ENCODE measurements at places on chromosomes 3 and 15.

DNA sequence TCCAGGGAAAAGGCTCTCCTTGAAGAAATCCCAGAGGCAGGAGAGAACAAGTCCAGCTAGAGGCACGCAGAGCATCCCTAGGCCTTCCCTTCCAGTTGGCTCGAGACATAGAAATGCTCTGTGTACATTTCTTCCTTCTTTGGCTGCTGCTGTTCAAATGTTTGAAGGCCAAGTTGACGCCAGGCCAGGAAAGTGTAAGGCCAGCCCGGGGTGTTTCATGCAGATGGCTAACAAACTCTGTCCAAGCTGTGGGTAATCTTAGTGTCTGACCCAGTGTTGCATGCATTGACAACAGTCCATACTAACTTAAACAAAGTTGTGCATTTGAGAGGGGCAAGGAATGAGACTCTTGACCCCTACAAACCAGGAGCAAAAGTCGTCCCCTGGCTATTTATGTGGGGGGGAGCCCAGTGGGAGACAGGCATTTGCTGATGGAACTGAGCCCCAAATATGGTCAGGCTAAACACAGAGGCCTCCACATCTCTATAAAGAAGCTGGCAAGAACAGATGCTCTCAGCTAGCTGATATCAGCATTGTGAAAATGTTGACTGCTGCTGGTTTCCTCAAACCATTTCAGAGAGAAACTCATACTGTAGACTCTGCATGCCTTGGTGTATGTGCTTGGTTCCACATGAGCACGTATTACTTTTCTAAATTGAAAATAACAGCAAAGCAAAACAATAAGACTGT lies 139.5 kb downstream of the ADAMTS9 start:
- peak; percentile 36 for DNase-seq

- no peak for DNase-seq
Observed at GRCh38 chr3:14273901-14274611, 95.4 kb downstream of the LSM3 start.

DNA sequence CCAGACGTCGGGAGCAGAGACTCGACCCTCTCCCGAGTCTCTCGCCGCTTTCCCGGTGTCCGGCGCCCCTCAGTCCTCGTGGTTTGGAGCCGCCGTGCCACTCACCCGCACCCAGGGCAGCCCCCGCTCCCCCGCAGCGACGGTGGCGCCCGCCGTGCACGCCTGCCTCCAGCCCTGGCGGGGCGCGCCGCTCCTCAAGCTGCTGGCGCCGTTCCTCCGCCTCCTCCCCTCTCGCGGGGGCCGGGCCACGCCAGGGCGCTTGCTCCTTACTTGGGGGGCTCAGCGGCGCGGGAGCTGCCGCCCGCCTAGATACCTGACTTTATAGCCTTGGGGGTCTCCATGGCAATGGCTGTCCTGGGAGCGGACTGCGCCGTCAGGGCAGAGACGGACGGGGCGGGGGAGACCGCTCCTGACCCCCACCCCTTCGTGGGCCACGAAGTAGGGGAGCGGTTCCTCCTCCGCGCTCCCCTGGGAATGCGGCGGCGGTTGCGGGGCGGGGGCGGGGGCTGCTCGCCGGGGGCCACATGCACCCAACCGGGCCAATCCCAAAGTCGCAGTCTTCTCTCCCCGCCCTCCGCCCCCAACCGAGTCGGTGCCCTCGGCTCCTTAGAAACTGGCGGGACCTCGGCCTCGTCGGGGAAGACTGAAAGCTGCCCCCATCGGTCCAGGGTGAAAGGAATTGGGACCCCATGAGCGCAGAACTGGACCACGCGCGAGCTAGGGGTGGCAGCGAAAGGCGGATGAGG lies at the start of gene ANKRD63:
ANKRD63 (minus strand) TSS at position 196 of the 746 bp plus-strand sequence. CDS start 478 bp downstream, outside the sequence.
- no peak for DNase-seq

DNA sequence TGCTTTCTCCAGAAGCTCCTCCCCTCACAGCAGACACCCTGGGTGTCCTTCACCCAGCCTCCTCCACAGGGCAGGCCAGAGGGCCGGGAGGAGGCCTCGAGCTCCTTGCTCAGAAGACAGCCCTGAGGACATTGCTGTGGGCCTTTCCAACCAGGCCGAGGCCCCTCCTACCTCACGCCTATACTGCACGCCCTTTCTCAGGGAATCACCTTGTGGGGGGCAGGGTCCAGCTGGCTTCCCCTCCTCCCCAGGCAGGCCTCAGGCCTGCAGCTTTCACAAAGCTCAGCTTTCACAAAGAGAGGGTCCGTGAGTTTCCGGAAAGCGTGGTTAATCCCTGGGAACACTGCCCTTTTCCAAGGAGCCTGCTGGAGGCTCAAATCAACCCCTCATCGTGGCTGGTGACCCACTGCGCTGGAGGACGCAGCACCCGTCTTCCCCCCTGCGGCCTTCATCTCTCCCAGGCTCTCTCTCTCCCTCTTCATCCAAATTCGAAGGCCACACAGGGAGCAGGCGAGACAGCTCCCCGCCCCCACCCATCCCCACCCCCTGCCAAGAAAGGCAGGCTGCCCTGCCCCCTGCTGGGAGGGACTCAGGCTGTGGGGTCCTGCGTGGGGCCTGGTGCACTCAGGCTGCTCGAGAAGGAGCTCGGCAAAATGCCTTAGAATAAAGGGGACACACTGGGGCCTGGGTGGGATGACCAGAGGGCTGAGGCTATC lies 79.4 kb downstream of the OCA2 start:
- no peak for DNase-seq

DNA sequence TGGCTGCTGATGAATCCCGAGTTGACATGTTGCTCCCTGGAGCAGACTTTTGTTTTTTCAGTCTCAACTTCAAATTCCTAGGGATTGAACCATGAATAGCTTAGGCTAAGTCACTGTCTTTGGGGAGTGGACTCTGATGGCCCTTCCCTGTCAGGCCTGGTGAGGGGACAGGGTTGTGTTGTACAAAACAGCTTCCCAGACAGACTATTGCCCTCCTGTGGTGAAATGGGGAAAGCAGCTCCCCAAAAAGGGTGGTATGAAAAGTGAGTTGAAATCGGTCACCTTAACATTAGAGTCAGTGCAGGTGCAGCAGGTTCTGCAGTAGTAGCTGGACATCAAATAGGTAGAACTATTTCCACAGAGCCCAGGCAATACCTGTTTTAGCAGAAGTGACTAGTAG lies 775.6 kb downstream of the ROBO2 start:
- no peak for DNase-seq

DNA sequence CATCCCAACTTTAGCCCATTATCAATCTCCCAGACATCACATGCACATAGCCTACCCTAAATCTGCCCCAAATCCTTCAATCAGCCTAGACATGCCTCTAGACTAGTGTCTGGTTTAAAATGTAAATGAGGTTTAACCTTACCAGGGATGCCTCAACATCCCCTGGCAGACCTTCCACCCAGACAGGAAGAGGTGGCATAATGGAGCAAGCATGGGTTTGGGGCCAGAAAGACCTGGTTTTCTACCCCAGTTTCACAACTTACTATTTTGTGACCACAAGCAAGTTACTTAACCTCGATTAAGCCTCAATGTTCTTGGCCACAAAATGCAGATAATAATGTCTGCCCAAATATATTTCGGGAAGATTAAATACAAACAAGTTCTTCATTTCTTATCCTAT lies 28.3 kb upstream of the THBS1 start:
- DNase-seq = no peak

DNA sequence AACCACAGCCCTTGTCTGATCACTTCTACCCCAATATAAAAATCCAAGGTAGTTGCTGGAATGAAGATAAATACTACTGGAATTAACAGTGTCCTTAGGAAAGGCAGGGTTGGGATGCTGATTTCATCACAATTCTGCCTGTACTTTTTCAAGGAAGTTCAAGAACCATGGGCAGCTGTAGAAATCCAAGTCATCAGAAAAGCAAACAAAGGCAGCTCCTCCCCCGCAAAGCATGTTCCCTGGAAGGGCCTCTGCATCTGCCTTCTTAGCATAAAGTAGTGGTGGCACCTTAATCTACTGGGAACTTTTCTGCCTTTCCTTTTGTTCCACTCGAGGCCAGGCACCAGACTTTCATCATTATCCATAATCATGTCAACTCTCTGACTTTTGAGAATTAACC lies 54.4 kb downstream of the ERC2 start:
- DNase-seq = no peak

DNA sequence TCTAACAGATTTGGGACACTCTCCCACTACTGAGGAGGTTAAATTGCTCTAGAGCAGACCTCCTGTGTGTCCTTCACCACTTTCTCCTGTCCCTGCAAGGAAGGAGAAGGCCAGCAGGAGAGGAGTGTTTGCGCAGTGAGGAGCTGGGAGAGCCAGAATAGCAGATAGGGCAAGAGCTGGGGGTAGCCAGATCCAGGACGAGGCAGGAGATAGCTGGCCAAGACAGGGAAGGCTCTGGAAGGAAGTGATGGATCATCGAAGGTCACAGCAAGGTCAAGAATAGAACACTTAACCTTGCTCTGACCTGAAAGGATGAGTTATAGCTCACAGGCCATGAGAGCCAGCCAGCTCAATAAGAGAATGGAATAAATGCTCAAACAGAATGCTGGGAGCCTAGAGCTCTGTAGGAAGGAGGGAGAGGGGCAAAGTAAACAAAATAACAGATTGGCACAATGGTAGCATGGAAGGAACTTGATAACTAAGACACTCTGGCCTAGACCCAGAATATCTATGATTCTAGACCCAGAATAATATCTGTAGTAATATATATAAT lies 37.5 kb upstream of the FSIP1 start:
- DNase-seq = no peak

DNA sequence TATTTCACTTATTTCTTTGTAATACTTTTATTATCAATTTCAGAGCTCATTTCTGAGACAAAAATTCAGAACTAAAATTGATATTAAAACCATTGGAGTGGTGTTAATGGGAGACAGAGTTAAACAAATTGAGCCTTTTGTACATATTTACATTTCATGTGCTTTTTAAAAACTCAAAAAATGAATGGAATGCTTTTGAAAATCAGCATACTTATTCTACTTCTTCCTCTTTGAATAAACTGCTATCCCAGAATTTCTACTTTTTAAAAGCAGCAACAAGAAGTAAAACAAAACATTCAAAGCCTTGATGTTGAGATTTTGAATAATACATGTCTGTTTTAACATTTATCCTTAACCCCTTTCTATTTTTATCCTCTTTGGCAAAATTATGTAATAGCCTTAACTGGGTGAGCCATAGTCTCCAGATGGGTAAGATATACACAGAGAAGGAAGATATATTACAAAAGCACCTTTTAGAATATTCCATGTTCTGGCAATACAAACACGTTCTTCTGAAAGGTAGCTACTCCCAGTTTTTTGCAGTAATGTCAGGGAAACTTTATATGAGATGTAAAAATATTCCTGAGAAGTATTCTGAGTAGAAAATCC lies 123.6 kb downstream of the MBNL1 start:
- no peak for DNase-seq

- DNase-seq = no peak
Observed at GRCh38 chr15:73517566-73517965, 74.6 kb downstream of the REC114 start.

- DNase-seq = peak; percentile 62
Observed at GRCh38 chr15:37059086-37059485, 41.3 kb downstream of the MEIS2 start.

- DNase-seq = peak; percentile 4
Observed at GRCh38 chr15:39591141-39591895, 10.4 kb downstream of the THBS1 start.

GRCh38 chr15:65970937-65971740 lies 101.8 kb downstream of the RAB11A start:
- no peak for DNase-seq

DNA sequence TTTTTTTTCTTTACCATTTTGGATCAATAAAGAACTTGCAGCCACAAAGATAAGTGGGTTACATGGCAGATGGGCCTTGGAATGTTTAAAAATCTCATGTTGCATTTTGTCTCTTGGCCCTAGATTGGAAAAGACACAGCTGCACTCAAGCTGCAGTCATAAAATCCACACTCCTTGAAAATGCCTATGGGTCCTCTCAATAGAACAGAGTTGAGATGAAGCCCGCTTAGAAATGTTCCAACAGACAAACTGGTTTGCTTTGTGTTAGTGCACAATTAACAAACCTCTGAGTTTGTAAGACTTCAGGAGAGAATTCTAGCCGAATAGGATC lies 401.2 kb upstream of the CDIN1 start:
- no peak for DNase-seq

DNA sequence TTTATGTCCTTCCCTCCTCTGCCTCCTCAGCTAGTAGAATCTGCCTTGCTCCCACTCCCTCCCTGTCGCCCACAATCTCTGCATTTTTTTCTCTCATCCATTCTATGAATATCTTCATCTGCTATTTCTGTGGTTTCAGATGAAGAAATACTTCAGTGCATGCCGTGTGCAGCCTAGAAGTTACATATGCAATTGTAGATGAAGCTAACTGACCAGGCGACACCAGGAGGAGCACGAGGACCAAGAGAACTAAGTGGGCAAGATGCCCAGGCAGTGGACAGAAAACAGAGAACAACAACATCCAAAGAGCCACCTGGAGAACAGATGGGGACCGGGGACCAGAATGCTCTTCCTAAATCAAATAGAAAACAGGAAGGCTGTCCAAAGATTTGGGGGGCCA lies 121.4 kb upstream of the ATP11B start:
- no peak for DNase-seq

- peak; percentile 5 for DNase-seq
Observed at GRCh38 chr3:158520433-158520832, 50.6 kb upstream of the MLF1 start.

- no peak for DNase-seq
Observed at GRCh38 chr3:192881159-192881786, 36.4 kb downstream of the MB21D2 start.

DNA sequence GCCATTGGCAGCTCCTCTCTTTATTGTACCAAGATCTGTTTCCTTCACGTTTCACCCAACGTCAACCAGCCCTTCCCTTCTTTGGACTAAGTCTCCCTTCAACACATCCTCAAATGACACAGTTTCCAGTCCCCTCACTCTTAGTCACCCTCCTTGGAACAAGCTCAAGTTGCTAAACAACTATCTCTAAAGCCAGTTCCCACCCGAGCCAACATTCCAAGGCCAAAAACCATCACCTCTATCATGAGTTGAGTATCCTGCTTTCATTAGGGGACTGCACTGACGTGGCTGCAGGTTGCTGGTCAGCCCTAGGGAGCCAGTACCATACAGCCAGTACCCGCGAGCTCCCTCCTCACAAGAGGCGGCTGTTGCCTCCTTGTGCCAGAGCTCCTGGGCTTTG lies 73.8 kb downstream of the LIPC start:
- no peak for DNase-seq
